T-helper 22 cell (primary cell): ENCODE measurements at places on chromosomes 5 and 9.

DNA sequence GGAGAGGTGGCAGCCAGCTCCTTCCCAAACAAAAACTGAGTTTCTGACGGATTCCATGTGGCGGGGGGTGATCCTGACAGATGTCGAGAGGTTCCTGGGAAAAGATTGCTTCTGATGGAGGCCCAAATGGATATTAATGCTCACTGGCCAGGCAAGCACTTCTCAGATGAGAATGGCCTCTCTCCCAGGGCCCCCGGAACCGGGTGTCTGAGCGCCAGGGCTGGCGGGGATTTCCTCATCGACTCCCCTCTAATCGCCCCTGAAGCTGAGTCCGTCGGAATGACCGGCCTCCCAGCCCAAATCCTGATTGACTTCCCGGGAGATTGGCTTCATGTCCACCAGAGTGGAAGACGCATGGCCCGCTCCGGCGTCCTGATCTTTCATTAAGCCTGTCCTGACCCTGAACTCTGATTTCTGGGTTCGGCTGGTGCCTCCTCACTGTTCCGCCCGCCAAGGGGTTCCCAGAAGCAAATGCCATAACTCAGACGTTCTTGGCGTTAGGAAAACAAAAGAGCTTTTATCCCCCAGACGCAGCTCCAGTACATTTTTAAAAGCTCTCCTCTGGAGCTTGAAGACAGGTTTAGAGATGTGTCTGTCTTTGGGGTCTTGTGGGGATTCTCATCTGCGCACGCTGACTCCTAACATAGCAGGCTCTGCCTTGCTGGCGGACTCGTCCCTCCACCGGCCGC lies 17.6 kb downstream of the FIBCD1 start:
- no peak for DNase-seq

DNA sequence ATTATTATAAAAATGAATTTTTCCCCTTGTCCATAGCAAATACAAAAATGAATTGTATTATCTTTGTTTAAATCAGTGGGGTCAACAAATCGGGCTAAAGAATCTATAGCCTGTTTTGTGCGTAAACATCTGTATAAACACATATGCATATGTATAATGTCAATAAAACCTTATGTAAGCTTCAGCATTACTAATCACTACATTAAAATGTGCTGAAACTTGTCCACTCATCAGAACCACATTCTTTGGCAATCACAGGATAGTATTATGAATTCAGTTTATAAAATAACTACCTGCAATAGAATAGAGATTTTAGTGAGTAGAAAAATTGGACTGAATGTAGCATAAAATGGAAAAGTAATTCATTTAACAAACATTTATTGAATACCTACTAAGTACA lies 30.6 kb downstream of the RGMB start:
- DNase-seq = no peak

GRCh38 chr5:116440457-116441001 lies 134.1 kb downstream of the SEMA6A start:
- no peak for DNase-seq

- no peak for DNase-seq
Measured at GRCh38 chr9:29769019-29769418, 2195.7 kb upstream of the C9orf72 start.

GRCh38 chr9:81634915-81635516 lies 54.3 kb downstream of the TLE1 start:
- DNase-seq = no peak

DNA sequence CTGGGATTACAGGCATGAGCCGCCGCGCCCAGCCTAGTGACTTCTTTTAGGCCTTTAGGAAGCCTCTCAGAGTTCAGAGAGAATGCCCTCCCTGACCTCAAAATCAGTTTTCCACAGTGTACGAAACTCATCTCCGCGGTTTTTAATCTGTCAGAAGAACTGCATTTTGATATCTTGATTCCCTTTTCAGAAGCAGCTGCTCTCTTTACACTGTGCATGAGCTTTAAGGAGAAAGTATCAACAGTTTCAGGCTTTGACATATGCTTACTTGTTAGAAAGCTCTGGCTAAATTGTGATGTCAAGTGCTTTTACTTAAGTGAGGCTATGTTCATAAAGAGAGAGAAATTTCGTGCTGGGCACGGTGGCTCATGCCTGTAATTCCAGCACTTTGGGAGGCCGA lies 74.6 kb downstream of the USP20 start:
- DNase-seq = no peak

- DNase-seq = no peak
Measured at GRCh38 chr9:114155995-114156656, 789 bp downstream of the COL27A1 start.

DNA sequence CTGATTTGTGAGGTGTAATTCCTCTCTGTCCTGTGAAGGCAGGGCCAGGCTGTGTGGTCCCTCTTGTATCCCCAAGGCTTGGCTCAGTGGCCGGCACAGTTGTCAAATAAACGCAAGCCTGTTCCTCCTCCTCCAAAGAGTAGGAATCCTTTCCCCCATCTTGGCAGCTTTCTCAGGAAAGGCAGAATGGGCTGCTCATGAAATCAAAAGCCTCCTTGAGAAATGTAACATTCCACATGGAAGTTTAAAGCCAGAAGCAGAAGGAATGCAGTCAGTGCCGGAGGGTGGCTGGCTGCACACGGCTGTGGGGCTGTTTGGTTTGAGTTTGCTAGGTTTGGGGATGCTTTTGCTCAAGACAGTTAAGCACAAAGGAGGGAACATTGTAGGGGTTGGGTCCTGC lies 34.5 kb upstream of the MED10 start:
- no peak for DNase-seq

GRCh38 chr9:134445000-134445399 lies 118.7 kb downstream of the RXRA start:
- DNase-seq = no peak

GRCh38 chr9:136754626-136755301 lies 3.3 kb downstream of the LCN8 start:
- no peak for DNase-seq

DNA sequence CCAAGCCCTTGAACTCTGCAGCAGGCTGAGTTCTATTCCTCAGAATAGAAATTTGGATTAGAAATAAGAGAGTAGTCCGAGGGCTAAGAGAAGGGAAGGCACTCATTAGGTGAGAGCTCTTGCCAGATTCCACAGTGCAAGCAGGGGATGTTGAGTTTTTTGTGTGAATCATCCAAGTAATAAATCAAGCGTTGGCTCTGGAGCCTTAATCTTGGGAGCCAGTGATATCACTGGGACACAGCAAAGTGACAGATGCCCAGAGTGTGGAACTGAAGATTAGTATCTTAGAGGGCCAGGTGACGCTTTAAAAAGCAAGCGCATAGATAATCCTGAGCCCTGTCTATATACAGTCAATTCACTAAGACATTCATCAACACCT lies 60.3 kb downstream of the FOXD1 start:
- no peak for DNase-seq

DNA sequence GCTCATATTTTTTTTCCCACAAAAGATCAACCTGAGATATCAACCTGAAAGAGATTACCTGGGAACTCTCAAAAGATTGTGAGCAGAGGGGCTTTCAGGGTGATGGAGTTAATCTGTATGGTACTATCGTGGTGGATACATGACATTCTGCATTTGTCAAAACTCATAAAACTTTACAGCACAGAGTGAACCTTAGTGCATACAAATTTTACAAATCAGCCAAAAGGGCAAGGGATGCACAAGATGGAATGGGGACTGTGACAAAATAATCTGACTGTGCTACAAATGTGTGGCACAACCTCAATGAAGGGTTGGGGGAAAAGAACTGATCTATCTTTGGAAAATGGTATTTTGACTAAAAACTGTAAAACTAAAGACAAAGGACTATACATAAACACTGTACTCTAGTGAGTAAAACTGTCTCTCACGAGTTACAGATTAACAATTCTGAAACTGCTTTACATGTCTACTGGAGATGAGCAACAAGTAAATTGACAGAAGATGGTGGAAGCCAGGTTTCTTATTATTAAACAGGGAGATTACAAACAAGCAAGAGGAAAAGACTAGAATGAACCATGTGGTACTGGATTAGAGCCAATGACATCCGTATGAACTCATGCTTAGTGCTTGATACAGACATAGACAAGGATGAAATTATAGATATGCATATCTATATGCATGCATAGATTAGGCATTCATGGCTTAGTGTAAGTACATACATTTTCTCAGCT lies 24.8 kb upstream of the RLN1 start:
- DNase-seq = no peak

DNA sequence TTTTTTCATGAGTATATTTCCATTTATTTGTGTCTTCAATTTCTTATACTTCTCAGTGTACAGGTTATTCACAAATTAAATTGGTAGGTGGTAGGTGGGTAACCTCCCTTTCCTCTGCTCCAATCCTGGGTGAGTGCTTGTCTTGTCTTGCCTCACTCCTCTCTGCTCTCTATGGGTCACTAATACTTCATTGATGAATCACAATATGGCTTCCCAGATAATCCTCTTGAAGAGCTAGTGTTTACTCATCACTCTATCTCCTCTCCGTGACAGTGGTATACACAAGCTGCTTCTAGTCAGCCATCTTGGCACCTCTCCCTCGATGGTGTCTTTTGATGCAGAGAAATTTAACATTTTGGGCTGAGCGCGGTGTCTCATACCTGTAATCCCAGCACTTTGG lies 331.8 kb upstream of the NMUR2 start:
- no peak for DNase-seq

- no peak for DNase-seq
Measured at GRCh38 chr5:107398703-107399102, 272.0 kb downstream of the EFNA5 start.

- DNase-seq = no peak
Measured at GRCh38 chr5:117242028-117242427, 667.4 kb upstream of the SEMA6A start.

DNA sequence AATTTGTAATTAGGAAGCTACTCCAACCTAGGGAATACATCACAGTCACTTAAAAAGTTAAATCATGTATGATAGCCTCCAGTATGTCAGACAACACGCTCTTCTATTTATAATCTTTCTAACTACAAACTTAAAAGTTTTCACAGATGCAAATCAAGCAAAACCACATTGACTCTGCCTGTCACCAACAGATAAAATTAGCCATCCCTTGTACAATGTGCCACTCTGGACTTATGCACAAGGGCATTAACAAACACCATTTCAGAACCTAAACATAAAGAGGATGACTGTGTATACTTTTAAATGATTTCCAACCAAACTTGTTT lies 14.7 kb downstream of the ERP44 start:
- DNase-seq = no peak

DNA sequence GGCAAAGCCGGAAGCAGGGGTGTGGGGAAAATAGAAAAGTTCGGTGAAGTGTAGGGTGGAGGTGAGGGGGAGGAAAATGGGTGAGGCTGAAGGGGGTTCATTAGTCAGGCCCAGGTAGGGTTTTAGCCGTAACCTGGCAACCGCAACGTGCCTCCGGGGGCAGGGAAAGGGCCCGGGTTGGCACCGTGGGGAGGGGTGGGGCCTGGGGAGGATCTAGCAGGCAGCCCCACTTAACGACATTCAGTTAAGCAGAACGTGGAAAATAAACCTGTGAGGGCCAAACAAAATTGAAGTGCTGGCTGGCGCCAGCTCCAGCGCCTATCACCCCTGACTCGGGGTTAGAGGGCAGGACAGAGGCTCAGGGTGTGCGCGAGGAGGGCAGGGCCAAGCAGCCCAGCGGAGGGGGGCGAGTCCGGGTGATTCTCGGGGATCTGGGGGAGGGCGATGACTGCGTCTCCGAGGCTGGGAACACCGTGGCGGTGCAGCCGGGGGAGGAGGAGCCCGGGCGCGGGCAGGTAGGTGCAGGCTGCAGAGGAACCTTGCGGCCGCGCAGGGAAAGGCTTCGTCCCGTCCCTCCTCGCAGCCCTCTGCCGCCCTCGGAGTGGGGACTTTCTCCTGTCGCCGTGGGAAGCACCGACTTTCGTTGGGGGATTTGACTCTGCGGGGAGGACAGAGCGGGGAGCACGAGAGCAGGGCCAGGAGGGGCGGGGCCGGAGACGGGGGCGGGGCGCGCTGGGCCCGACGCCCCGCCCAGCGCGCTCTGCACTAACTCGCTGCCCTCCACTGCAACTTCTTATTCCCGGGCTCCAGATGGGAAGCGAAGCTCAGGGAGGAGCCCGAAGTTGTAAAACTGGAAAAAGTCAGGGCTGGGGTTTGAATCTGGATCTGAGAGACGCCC lies 5.1 kb downstream of the RGS14 start:
- peak; percentile 78 for DNase-seq

GRCh38 chr9:16120727-16121126 lies 567.9 kb downstream of the CCDC171 start:
- no peak for DNase-seq

GRCh38 chr9:124102363-124102762 lies 90.8 kb downstream of the LHX2 start:
- no peak for DNase-seq

GRCh38 chr5:125700380-125700861 lies 722.8 kb upstream of the GRAMD2B start:
- no peak for DNase-seq

DNA sequence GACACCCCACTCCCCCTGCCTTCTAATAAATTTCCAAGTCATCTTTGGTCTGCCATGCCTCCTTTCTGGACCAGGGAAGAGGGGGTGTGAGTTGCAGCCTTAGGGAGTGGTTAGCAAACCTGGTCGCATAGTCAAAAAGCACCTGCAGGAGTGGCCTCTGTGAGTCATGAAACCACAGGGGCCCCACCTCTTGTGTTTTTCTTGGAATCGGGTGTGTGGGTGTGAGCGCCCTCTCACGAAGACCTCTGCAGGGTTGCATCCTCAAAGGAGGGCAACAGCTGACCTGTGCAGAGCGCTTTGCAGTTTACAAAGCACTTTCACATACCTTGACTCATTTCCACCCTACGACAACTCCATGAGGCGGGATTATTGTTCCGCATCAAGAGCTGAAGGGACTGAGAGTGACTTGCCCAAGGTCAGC lies 36.8 kb upstream of the TEX48 start:
- DNase-seq = peak; percentile 58

DNA sequence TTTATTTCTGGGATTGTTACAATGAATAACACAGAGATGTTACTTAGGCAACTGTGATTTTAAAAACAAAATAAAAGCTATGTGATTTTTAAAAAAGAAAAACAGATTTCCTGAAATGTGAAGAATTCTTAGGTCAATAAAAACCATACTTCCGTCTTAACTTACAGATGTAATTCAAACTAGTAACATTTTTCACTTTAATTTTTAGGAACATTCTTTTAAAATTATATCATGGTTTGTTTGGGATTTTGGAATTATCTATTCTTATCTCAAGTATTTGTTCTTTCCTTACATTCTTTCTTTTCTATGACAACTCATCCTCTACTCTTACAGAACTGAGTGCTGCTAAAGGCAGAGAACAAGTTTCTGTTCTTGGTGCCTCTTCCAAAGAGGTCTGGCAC lies 159.5 kb downstream of the RAPGEF6 start:
- no peak for DNase-seq

- DNase-seq = no peak
Measured at GRCh38 chr5:5454391-5454790, 31.9 kb downstream of the ICE1 start.

- DNase-seq = no peak
Measured at GRCh38 chr5:82312373-82312856, 34.3 kb upstream of the RPS23 start.

- no peak for DNase-seq
Measured at GRCh38 chr9:35518981-35519679, 29.2 kb downstream of the RUSC2 start.

- no peak for DNase-seq
Measured at GRCh38 chr5:101160002-101160401, 256.9 kb upstream of the ST8SIA4 start.
